ENCODE measurements at places on chromosomes 6 and 20.

- no peak for DNase-seq
Measured at GRCh38 chr20:16486532-16486931, 86.7 kb downstream of the KIF16B start.

DNA sequence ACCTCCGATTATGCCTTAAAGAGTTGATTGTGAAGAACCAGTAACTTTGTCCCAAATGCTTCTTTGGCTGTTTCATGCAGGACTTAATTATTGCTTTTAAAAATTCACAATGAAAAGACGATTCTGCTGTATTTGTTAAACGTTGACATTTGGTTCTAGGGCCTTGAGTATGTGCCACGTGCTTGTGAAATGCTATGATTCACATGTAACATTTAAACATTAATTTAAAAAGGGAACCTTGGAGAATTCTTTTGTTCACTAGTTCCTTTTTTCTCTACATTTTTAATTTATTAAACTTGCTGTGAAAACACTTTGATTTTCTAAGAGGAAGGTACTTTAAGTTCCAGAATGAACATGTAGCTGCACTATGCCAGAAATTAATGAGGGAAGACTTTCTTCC, 9.5 kb downstream of the GZF1 start:
- no peak for DNase-seq

- no peak for DNase-seq
Measured at GRCh38 chr6:116983375-116983774, 106.3 kb downstream of the RFX6 start.

GRCh38 chr20:12466915-12467314, 541.9 kb upstream of the SPTLC3 start:
- no peak for DNase-seq

- DNase-seq = no peak
Measured at GRCh38 chr6:72367439-72367838, 254.4 kb upstream of the KCNQ5 start.
